ENCODE measurements at places on chromosomes 6 and 20.

DNA sequence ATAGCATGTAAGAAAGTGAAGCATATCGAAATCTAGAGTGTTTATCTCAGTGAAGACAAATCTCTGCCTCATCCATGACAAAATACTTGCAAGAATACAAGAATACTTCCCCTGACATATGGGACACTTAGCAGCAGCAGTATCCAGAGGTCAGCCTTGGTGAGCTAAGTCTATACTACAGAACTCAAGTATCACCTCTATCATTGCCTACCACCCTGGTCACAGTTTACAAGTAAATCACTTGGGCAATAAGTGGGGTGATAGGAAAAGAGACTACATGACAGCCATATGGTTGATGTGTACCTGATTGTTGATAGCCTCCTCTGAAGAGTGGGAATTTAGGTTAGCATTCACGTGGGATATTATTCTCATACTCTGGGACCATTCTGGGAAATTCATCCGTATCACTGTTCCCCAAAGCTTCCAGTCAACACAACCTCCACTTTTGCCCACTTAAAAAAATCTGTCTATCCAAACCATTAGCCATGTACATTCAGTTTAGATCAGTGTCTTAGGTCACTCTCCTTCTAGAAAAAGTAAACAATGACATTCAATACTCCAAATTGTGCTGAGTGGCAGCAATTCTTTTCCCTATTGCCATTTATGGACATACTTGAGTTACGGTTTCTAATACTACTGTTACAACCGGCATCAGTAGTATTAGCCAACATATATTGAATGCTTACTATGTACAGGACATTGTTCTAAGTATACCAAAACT is 118.2 kb upstream of the PRSS16 start:
- no peak for DNase-seq

- DNase-seq = no peak
Measured at GRCh38 chr20:34315236-34315635, 12.1 kb upstream of the AHCY start.

DNA sequence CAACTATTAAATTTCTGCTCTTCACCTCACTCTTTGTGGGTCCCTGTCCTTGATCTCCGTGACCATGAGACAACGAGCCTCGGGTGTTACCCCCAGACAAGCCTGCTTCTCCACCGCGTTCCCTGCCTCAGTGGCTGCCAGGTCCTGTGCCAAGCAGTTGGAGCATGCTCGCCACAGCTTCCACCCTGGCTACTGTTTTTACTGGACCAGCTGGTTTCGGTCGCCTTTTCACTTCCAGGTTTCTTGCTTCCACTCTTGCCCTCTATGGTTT is 5.6 kb downstream of the TP53RK start:
- no peak for DNase-seq

- no peak for DNase-seq
Measured at GRCh38 chr6:79584332-79584731, 46.8 kb upstream of the SH3BGRL2 start.

GRCh38 chr6:68635706-68636513 is 828 bp downstream of the ADGRB3 start:
- no peak for DNase-seq

- DNase-seq = no peak
Measured at GRCh38 chr6:11343963-11344723, 111.7 kb upstream of the NEDD9 start.

DNA sequence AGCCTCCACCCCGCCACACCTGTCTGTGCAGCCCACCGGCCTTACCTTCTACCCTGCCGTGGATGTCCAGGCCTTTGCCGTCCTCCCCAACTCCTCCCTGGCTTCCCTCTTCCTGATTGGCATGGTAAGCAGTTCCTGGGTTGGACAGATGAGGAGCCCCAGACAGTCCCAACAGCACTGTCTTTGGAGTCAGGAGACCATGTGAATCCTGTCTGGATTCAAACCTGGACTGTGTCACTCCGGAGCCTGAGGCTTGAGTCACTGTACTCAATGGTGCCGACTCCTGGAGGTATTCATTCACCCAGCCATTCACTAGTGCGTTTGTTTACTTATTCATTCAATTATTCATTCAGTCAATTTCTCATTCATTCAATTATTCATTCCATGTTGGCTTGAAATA is 20.0 kb upstream of the LBP start:
- no peak for DNase-seq

GRCh38 chr20:14526891-14527290 is 189.5 kb upstream of the FLRT3 start:
- DNase-seq = no peak

- DNase-seq = no peak
Measured at GRCh38 chr6:33430334-33430733, 10.5 kb downstream of the SYNGAP1 start.

DNA sequence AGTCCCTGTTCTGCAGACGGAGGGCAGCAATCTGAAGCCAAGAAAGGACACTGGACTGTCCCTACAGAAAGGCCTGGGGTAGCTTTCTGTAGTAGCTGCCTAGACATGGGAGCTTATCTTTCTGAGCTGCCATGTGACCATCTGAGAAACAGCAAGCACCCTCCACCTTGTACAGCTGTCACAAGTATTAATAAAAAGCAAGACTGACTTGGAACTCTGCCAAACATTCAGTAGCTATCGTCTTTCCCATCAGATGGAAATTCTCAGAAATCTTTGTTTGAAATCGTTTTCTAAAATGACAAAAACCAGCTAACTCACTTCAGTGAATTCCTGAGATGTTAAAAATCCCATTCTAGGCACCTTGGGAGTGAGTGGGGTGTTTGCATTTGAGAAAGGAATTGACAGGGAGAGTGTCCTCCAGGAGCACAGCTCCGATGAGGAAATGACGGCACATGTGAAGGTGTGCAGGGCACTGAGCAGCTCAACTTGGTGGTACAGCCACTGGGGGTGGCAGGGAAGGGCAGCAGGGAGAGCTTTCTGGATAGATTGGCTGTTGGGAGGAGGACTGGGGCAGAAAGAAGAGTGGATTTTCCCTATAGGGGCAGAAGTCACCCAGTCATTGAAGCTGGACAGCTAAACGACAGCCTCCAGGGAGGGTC is 24.5 kb downstream of the ACSS1 start:
- DNase-seq = no peak
